Thyroid gland (tissue), 4 donors: ENCODE measurements at places on chromosomes 1 and 21. TPM values are rescaled to one million over a fixed set of nuclear protein-coding genes. Genes with fewer than 3 reads are reported as not detected.
A peak's percentile ranks its signal among the peaks of the same experiment; 100 is the strongest.

DNA sequence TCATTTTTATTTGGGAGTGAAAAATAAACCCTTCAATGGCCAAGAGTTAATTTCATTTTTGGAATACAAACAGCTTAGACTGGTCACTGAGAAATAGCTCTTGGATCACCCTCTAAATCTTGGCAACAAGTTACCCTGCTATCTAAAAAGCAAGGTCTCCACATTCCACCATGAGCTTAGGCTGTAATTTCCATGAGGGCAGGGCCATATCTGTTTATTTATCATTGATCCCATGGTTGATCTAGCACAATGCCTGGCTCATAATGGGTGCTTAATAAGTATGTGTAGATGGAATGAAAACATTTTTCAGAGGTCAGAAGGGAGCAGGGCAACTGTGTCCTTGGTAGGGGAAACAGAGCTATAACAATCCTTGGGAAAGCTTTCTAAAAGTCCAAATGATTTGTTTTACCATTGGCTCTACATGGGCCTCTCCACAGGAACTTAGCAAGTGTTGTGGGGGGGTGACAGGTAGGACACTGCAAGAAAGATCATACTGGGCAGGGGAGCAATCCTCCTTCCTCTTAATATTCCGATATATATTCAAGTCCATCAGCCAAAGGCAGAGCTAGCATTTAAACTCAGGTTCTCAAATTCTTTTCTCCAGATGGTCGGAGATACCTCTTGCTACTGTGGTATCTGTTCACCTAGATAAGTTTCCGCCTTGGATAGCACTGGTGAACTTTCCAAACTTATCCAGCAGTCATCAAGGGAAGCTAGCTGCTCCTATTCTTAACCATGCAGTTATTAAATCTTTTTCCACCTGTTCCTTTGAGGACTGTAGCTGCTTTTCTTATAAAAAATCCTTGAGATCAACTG is 53.1 kb upstream of the PTCH2 start:
- DNase-seq = no peak

- DNase-seq = no peak
Measured at GRCh38 chr1:172588296-172589291, 55.6 kb downstream of the SUCO start.

DNA sequence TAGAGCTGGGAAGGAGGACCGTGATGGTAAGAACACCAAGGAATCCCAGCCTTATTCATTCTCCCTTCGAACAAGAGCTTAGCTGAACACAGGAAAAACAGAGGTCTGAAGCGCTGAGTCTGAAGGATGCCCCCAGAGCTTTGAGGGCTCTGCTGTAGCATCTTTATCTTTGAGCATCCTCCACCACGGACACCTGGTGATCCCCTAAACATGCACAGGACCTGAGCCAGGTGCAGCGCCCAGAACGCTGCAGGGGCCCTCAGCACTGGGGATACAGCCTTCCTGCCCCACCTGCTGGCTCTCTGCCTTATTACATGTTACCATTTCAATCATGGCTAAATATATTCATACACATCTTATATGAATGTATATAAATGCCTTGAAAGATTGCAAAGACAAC is 7.7 kb upstream of the GPATCH4 start:
- no peak for DNase-seq

DNA sequence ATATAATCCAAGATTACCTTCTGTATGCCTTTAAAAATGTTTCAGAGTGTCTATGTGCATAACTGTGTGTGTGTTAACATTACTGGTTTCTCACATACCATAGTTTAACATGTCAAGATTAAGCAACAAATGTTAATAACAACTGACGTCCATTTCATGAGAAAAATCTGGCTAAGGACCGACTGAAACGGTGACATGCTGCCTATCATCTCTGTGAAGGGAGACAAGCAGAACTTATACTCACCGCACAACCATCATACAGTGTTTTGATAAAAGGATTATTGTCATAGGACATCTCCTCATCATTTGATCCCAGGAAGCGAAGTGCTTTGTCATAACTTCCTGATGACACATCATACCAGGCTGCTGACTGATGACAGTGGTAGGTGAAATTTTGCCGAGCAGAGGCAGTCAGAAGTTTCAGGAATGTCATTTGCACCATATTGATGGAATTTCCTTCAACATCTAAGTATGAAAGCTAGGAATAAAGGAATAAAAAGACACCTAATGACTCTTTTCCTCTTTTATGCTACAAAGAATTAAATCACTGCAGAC is 228.8 kb downstream of the COL11A1 start:
- DNase-seq = no peak

DNA sequence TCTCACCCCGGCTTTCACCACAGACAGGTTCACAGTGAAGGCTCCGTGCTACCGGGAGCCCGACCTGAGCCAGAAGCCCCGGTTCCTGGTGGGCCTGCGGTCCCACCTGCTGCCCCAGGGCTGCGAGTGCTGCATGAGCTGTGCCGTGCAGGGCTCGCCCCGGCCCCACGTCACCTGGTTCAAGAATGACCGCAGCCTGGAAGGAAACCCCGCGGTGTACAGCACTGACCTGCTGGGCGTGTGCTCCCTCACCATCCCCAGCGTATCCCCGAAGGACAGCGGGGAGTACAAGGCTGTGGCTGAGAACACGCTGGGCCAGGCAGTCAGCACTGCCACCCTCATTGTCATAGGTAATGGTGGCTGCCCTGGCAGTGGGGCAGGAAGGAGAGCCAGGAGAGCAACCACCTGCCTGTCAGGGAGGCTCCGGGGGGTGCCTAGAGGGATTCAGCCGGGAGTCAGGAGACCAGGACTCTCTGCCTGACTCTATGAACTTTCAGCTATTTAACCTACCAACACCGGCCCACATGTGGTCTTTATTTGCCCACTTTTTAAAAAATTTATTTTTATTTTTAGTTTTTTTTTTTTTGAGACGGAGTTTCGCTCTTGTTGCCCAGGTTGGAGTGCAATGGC is 36.4 kb downstream of the IGFN1 start:
- no peak for DNase-seq

- DNase-seq = no peak
Measured at GRCh38 chr1:26734501-26735058, 38.8 kb downstream of the ARID1A start.

DNA sequence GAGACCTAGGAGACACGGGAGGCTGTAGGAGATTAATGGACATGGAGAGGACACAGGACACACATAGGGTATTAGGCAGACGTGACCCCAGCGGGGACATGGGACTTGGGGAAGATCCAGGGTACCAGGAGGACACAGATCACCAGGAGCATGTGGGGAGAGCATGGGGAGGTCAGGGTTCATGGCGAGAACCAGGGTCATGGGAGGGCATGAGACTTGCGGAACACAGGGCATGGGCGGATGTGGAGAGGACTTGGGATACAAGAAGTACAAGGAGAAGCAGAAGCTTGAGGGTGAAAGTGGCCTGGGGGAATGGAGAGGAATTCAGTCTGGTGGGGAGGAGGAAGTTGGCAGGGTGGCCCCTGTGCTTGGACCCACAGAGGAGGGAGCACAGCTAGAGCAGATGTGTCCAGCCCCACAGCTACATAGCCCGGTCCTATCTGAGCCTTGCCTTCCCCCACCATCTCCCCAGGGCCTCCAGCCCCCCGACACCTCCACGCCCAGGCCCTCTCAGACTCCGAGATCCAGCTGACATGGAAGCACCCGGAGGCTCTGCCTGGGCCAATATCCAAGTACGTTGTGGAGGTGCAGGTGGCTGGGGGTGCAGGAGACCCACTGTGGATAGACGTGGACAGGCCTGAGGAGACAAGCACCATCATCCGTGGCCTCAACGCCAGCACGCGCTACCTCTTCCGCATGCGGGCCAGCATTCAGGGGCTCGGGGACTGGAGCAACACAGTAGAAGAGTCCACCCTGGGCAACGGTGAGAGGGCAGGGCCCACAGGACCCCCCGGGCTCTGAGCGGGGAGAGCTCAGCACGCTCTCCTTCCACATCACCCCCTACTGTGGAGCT is 12.1 kb downstream of the TIE1 start:
- no peak for DNase-seq

DNA sequence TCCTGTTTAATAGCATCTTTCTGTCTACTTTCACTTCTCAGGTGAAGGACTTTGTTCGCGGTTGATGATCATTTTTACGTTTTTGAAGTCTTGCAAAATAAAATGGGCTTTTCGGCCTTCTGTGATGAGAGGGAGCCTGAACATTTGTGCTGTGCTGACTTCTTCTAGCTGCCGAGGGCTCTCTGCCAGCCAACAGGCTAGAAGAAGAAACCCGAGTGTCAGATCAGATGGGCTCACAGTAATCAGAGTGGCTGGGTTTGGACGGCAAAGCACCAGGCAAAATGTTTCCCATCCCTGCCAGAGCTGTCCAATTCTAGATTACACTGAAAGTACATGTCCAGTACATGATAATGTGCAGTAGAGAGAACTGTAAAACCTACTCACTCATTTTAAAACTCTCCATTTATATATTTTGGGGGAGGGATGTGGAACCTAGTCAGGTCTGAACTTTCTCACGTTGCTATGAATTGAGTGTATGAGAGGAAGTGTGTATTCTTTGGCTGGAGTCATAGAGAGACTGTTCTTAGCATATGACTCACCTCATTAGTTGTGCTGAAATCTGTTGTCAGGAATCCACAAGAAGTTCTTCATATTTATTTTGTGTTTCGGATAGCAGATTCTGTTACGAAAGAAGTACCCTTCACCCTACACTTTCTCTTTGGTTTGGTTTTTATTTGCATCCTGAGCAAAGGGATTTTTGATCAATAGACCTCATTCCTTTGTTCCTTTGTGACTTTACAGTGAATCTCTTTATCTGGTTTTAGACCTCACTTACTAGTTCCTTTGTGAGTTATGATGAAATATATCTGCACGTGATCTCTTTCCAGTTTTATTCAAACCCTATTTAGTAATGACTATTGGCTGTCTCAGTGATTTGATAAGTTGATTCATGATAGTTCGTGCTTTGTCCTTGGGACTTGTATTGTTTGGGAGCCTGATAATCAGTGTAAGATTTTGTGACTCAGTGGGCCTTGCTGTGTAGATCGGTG is 4.8 kb downstream of the ATP1A1 start:
- DNase-seq = peak; percentile 75

GRCh38 chr1:203410182-203410900 is 59.4 kb upstream of the FMOD start:
- DNase-seq = no peak

- no peak for DNase-seq
Measured at GRCh38 chr1:25026730-25027450, 96.8 kb upstream of the RUNX3 start.

- DNase-seq = no peak
Measured at GRCh38 chr1:116487031-116487430, 83.8 kb downstream of the CD58 start.

Gene DCDC2B
- not detected for total RNA-seq

Gene PPIAL4G
- total RNA-seq = not detected

Gene C21orf91
- 8.8 TPM for total RNA-seq
